ENCODE measurements at places on chromosomes 3 and 15.

DNA sequence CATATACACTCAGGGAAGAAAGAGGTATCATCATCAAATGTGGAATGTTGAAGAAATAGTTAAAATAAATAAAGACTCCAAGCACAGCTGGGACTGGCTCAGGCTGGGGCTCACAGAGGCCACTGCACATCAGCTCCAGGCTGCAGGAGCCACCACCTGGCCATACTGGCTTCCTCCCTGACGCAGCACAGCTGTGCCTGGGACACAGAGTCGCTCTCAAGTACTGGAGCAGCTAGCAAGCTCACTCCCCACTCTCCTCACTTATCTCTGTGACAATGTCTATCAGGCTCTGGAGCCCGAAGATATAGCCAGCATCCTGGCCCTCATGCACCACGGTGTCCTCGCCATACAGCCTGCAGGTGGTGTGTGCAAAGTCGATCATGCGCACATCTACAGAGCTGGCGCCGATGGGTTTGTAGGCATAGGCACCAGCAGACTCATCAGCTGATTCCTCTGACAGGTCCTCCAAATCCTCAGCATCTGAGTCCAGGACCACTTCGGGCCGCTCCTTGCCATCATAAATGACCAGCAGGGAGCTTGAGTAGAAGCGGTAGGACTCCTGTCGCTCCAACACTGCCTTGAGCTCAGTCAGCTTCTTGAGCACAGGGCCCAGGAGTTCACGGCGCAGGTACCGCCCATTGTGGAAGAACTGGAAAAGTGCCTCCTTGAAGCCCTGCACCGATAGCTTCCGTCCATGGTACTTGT, 2.5 kb upstream of the NCKIPSD start:
- no peak for DNase-seq

GRCh38 chr3:46168583-46169345, 39.3 kb downstream of the CCR1 start:
- no peak for DNase-seq

DNA sequence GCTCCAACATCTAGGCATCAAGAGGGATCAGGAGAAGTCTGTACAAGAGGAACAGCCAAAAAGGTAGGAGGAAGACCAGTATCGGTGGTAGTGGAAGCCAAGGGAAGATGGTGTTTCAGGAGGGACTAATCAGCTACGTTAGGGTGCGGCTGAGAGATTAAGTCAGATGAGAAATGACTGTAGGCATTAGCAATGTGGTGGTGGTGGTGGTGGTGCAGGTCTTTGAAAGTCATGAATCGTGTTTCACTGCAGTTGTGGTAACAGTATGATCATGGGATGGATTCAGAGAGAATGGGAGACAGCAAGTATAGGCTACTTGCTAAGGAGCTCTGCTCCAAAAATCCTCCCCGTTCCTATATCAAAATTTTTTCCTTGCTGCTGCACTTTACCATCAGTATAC, 35.5 kb downstream of the ASTE1 start:
- no peak for DNase-seq

- DNase-seq: no peak
These were observed 13.7 kb upstream of the HEG1 start for GRCh38 chr3:125069452-125069851.

DNA sequence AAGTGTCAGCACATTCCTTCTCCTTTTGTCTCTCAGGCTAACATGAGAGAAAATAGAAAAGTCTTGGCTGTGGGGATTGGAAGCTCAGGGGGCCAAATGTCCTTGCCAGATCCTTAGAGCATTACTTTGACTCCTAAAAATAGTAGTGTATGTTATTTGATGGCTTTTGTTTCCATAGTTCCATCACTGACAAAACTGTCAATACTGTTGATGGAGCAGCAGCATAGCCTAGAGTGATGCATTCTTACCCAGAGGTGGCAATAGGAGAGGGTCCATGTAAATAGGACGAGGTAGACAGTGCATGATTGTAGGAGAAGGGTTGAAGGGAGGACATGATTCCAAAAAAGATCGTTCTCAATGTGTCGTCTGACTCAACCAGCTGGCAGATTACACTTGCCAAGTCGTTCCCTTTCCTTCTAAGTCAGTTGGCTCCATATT, 282.7 kb upstream of the TPRG1 start:
- no peak for DNase-seq

Data from WTC11 (cell line).